Hematopoietic multipotent progenitor cell treated with erythropoietin and hydrocortisone succinate and interleukin-3 and kit ligand, for 4 days (in vitro differentiated cells): ENCODE measurements at places on chromosomes 5 and 9.
A peak's percentile ranks its signal among the peaks of the same experiment; 100 is the strongest.

DNA sequence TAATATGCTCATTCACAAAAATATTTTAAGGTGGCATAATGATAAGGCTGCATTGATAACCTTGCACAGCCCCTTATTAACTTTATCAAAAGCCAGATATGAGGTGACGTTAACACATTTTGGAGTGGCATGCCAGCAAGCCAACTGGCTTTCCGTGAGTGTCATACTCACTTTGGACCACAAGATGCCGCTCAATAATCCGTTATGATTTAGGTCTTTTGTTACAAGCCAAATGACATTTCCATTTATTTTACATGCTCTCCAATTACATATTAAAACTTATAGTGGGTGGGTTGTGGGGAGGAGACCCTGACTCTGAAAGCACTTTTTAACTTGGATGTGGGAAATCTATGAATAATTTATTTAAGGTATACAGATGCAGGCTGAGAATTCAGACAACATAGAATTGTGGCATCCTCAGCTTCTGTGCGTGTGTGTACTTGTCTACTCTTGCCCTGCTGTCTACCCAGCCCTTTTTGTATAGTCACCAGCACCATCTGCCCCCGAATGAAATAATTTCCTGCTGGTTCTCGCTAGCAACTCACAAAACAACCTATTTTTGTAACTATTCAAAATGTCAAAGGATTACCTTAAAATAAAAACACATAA, 305.1 kb downstream of the PSAT1 start:
- peak; percentile 67 for DNase-seq

- DNase-seq, result no peak
These were observed 346.9 kb downstream of the RAB3C start for GRCh38 chr5:58929726-58930125.

GRCh38 chr9:130898552-130898852, 1.9 kb upstream of the QRFP start:
- no peak for DNase-seq

DNA sequence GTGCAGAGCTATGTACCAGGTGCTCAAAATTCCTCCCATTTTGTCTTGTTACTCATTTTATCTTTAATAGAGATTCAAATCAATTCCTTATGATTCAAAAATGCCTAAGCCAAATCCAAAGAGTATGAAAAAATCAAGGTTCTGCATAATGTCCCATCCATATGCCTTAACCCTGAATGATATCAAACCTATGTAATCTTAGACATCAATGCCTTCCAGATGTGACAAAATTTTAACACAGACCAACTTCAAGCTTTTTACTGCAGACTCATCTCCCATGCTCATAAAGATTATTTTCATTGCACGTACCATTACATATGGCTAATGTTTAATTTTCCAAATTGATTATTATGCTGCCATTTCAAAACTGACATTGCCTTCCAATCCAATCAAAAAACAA, 122.4 kb downstream of the NFIB start:
- no peak for DNase-seq

DNA sequence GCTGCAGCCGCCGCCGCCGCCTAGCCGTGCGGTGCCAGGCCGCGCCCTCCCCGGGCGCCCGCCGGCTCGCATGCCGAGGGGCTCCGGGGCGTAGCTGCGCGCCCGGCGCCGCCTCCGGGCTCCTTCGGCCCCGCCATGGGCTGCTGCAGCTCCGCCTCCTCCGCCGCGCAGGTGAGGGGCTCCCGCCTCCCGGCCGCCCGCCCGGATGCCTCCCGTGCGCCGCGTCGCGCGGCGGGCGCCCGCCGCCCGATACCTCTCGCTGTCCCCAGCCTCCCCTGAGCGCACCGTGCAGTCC, 230 bp downstream of the SLC44A1 start:
- DNase-seq, result no peak

DNA sequence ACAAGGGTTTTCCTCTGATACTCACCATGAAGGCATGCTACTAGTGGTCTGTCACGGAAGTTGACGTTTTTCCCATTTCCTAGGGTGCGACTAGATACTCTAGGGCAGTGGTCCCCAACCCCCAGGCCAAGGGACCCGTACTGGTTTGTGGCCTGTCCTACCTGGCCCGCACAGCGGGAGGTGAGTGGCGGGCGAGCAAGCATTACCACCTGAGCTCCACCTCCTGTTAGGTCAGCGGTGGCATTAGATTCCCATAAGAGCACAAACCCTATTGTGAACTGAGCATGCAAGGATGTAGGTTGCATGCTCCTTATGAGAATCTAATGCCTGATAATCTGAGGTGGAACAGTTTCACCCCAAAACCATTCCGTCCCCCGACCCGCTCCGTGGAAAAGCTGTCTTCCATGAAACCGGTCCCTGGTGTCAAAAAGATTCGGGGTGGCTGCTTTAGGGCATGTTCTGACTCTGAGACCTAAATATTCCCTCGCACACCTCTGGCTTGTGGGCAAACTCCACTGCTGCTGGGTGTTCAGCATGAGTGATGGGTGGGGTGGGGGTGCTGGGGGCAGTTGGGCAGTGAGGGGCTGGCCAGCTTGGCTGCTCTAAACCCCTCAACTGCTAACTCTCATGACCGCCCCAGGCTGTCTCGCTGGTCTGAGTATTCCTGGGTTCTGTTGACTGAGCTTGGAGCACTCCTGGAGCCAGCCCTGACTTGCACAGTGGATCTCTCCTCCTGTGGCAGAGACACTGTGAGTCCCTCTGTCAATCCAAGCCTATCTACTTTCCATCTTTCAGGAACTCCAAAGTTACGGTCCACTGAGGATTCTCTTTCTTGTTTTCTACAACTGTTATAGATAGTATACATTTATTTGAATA, 78.3 kb upstream of the NEK6 start:
- DNase-seq, result no peak

- DNase-seq, result no peak
These were observed 31.8 kb downstream of the HMCN2 start for GRCh38 chr9:130297371-130297770.

- peak; percentile 36 for DNase-seq
These were observed 28.9 kb upstream of the SERINC5 start for GRCh38 chr5:80284720-80285119.

DNA sequence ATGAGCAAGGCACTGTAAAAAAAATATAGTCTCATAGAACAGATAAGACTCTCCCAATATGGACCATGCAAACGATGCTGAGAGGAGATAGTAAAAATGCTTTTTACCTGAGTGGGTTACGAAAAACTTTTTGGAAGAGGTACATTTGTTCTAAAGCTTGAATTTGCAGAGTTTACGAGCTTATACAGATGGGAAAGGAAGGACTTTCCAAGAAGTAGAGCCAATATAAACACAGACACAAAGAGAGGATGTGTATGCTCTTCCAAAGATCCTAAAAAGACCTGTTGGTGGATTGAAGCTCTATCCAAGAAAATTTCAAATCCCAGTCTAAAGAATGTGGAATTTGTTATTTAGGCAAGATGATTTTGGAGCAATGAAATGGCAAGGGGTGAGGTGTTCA, 127.1 kb upstream of the SLCO6A1 start:
- no peak for DNase-seq

DNA sequence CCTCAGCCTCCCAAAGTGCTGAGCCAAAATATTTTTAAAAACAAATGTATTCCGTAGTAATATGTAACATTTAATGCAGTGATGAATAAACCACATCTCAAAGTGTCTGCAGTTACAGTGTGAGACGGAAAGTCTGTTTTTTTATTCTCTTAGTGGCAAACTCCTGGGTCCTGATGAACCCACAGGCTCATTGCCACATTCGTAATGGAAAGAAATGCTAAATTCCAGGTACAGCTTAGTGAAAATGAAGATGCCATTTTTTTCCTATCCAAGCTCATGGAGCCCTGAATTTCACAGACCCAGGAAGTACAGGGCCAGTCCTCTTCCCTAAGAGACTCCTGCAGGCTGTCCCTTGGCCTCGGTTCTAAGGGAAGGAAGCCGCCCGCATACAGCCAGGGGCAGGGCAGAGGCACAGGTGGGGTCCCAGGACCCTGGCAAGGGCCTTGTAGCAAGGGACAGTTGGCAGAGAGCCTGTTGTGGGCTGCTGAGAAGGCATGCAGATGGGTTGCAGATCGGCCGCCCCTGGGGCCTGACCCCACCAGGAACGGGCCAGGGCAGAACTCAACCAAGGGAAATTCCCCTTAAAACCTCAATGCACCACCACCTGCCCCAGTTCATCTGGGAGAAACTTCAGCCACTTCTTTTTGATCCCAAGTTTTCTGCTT, 36.2 kb downstream of the IPPK start:
- no peak for DNase-seq

DNA sequence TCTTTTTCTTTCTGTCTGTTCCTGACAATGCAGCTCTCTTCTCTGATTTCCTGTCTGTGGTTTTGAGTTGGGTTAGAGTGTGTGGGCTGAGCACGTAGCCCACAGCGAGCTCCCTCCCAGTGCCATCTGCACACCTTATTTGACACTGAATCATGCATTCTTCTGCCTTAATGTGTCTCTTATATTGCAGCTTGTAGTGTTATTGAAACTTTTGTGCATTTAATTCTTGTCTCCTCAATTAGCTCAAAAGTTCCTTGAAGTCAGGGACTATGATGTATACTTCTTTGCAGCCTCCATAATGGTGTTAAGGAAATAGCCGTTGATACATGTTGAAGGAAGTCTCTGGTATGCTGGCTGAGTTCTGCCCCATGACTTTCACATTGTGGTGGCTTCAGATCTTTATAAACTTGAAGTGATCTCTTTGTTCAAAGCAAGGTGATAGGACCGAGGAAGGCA, 576.2 kb upstream of the CLINT1 start:
- DNase-seq, result peak; percentile 51

- DNase-seq, result no peak
These were observed 39.4 kb downstream of the OSMR start for GRCh38 chr5:38885208-38885607.

GRCh38 chr5:95669540-95669939, 13.3 kb downstream of the SPATA9 start:
- no peak for DNase-seq

DNA sequence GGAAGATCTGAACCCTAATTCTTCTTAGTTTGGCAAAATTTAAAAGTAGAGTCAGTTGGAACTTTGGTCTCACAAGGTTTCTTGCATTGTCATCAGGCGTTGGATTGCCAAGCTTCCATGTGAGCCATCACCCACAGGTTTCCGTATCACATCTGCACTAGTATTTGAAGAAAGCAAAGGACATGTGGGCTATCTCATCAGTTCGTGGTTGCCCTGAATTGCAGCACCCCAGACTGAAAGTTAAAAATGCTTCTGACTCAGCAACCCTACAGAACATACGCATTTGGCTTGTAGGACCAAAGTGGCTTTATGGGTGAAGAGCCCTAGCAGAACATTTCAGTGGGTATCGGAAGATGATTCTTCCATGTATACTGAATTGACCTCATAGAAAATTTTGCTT, 358.0 kb downstream of the ENC1 start:
- DNase-seq, result peak; percentile 43

- DNase-seq, result no peak
These were observed 59.0 kb downstream of the NACC2 start for GRCh38 chr9:136036050-136036449.

GRCh38 chr9:133692364-133692985, 45.7 kb downstream of the SARDH start:
- no peak for DNase-seq

DNA sequence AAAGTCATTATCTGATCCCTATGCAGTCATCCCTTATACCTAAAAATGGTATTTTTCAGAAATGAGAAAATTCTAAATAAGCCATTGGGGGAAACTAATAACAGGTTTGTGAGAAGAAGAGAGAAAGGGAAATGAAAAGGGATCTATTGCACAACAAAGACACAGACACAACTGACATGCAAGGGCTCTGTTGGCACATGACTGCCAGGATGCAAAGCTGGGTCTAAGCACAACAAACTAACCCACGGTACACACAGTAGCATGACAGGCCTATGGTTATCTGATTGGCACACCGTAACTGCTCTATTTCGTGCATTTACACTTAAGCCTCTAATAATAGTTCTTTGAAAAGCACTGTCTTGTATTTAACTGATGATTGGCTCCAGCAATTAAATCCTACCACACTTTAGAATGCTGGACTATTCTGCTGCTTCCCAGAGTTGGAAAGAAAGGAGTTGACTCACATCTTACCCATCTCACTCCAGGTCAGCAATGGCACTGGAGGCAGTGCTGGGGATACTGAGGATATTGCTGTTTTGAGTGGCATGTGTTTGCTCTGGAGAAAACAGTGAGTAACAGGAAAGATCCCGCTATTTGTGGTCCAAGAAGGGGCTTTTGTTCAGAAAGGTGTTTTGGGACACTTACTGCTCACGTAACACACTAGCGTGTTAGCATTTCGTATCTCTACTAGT, 328.3 kb downstream of the GLIS3 start:
- peak; percentile 44 for DNase-seq

DNA sequence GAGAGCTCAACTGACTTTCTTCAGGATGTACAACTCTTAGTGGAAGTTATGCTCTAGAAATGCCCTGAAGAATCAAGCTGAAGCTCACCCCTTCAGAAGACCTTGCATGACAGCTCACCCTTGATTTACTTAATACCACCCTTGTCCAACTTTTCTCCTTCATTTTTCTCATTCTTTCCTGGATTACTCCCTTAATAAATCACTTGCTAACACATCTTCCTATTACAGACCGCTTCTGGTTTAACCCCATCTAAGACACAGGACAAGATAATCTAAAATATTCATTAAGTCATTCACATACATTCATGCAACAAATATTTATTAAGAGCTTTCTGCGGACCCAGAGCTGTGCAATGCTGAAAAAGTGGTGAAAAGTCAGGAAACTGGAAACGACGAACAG, 630.7 kb upstream of the RORB start:
- DNase-seq, result no peak

- DNase-seq, result no peak
These were observed 63.8 kb downstream of the VAV2 start for GRCh38 chr9:133928248-133928764.

DNA sequence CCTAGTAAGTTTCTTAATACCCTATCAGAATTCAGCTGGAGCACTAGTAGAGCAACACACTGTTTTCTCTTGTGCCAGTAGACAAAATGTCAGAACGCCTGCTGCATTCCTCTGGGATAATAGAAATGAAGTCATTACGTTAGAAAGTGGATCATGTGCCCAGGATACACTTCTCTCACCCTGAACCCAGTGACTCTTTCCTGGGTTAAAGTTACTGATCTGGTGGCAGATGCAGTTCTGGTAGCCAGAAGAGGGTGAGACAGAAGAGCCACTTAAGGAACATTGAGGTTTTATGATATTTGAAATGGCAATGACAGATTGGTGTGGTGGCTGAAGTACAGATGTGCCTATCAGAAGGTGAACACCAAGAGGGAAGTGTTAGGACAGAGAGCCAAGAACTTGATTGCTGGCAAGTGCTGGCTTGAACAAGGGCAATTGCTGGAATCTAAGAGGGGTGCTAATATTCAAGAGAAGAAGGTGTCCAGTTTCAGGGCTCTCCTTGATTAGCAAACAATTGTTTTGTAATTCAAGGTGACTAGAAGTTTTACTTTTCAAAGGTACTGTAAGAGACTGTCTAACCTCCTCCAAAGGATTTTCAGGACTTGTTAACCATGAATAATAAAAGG, 93.7 kb upstream of the ERBIN start:
- DNase-seq, result no peak

DNA sequence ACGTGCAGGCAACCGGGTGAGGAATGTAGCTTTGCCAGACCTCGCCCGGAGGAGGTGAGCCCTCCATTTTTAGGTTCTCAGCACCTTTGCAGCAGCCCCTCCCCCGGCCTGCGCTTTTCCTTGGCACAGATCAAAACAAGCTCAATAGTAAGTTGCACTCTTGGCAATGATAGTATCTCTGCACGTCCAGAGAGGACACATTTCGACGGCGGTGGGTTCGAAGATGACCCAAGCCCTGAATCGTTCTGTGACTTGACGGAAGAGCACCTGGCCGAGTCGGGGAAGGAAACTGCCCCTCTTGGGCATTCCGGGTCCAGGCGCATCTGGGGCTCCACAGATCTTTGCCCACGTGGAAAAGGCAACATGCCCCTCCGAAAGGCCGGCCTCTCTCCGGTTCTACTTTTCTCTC, 904 bp downstream of the GDNF start:
- DNase-seq, result peak; percentile 11
